ENCODE measurements at places on chromosomes 4 and X. TPM values are rescaled to one million over a fixed set of nuclear protein-coding genes. Genes with fewer than 3 reads are reported as not detected.

Gene NUDT10
- not detected for total RNA-seq

Gene HDAC6
- total RNA-seq: 129 TPM

GRCh38 chrX:116379854-116380253 lies 56.6 kb upstream of the SLC6A14 start:
- no peak for DNase-seq

GRCh38 chrX:148836741-148837140 lies 336.3 kb downstream of the AFF2 start:
- DNase-seq: no peak

- peak; percentile 50 for DNase-seq
These were observed 25.8 kb downstream of the TRIM75 start for GRCh38 chr4:165079476-165079875.

DNA sequence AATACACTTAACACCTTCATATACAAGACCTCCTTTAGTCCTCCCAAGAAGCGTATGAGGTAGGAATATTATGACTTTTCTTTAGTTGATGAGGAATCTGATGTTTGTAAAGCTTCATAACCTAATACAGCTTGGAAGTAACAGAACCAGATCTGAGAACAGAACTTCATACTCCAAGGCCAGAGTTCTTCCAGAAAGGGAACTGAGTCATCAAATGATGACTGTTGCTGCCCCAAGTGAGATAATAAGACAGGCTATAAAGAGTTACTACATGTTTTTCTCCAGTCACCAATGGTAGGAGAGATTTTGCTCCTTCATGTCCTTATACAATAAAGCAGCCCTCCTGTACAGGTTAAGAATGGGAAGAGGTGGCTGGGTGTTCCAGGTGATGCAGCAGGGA lies 74.3 kb upstream of the ANXA3 start:
- DNase-seq: no peak

Gene NPY5R
- total RNA-seq: 1.7 TPM

- DNase-seq: no peak
These were observed 56.4 kb upstream of the SPOCK3 start for GRCh38 chr4:167290678-167291077.

DNA sequence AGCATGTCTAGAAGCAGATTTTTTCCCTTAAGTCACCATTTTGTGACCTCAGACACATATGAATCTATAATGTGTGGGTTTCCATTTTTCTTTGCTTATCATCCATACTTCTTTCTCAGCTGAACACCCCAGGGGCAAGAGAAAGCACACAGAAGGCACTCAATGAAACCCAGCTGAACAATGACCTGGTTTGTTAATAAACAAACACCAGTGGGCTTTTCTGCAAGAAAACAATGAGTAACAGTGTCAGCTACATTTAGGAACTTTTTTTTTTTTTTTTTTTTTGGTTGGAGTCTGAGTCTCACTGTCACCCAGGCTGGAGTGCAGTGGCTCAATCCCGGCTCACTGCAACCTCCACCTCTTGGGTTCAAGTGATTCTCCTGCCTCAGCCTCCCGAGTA lies 40.7 kb upstream of the KLF3 start:
- no peak for DNase-seq

GRCh38 chrX:19931146-19931545 lies 43.7 kb upstream of the SH3KBP1 start:
- no peak for DNase-seq

GRCh38 chr4:105189855-105190650 lies 43.4 kb downstream of the TET2 start:
- DNase-seq: no peak

DNA sequence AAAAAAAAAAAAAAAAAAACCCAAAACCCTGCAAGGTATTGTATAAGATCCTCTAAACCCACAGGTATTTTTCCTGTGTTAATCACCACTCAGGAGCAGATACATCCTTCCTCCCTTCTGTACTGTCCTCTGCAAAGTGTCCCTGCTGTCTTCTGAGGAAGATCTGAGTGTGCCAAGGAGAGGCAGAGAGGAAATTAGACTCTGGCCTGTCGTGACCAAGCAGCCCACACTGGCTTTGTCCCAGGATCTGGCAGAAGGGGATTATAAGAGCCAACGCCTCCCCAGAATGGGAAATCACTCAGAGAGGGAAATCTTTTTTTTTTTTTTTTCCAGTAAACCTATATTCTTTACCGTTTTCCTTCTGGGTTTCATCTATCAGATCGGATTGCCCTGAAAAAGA lies 39.6 kb downstream of the PTCHD1 start:
- DNase-seq: no peak

Data from Peyer's patch (tissue), 4 donors.